ENCODE measurements at places on chromosomes 2 and 18.
A peak's percentile ranks its signal among the peaks of the same experiment; 100 is the strongest.

DNA sequence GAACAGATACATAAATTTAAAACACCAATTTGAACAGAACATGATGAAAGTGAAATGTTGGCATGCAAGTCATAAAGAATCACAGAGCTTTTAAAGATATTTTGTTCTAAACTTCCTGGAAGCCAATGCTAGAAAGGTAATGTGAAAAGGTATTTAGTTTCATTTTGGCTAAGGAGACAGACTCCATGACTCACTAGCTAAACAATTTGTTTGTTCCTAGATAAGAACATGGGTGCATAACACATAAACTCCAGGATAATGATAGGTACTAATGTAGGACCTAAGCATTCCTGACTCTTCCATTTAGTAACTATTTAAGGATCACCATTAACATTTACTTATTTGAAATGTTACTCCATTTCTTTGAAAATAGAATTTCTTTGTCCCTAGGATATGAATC lies 292.5 kb upstream of the CNTNAP5 start:
- no peak for DNase-seq

GRCh38 chr18:36294031-36294430 lies 3.5 kb upstream of the FHOD3 start:
- DNase-seq = no peak

GRCh38 chr2:150866431-150866830 lies 379.0 kb upstream of the RND3 start:
- DNase-seq = no peak

DNA sequence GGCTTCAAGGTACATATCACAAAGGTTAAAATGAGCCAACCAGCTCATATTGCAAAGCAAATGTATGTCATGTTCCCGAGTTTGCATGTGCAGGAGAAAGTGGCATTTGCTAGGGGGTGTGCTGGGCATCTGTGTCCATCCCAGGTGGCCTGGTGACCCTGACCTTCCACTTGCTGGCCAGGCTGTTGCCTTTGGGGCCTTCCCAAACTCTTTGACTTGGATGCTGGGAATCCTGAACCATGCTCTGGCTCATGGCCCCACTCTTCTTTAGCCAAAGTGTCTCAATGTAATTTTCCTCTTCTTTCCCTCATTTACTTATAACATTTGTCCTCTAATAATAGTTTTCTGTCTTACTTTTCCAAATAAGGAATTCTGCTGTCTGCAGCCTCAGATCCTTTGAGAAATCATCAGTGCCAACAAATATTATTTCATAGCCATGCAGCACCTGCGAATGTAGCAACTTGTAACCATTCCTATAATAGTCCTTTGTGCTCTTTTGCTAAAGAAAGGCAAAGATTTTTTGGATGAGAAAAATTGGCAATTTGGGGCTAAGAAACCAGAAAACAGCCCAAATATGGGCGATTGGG lies 64.2 kb downstream of the MTCL1 start:
- no peak for DNase-seq

DNA sequence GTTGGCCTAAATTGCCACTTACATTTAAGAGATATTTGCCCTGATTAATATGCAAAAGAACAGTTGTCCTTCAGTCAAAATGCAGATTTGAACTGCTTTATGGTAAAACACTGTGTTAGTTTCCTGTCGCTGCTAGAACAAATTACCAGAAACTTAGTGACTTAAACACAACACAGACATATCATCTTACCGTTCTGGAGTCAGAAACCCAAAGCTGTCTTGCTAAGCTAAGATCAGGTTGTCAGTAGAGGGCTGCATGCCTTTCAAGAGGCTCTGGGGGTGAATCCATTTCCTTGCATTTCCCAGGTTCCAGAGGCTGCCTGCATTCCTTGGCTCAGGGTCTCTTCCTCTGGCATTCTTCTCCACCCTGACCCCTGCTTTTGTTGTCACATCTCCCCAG lies 149.5 kb downstream of the FAM161A start:
- DNase-seq = no peak

DNA sequence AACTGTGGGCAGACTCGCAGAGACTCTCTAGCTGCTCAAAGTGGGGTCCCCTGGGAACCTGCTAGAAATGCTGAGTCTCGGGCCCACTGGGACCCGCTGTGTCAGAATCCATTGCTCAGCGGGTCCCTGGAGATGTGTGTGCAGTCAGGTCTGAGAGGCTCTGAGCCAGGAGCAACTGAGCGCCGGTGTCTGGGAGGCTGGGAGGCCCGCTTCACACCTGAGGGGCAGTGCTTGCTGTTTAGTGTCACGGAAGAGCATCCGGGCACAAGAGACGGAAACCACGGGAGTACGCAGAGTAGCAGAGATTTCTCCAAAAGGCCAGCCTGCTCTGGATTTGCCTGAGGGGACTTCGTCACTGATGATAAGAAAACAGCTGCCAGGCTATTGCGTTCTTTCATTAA lies 70.1 kb downstream of the EDAR start:
- DNase-seq = no peak

DNA sequence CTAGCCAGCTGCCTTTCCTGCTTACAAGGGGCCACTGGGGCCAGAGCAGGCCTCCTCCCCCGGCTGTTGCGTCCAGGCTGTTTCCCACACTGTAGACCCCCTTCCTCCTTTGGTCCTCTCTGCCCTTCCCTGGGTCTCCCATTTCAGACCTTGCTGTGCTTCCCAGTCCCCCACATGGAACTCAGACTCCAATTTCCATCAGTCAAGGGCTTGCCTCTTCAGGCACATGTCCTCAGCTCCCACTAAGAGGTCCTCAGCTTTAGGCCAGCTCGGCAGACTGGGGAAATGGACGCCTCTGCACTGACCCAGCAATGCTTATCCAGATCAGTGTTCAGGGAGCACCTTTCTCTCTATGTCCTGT lies 98.0 kb upstream of the BZW1 start:
- DNase-seq = no peak

DNA sequence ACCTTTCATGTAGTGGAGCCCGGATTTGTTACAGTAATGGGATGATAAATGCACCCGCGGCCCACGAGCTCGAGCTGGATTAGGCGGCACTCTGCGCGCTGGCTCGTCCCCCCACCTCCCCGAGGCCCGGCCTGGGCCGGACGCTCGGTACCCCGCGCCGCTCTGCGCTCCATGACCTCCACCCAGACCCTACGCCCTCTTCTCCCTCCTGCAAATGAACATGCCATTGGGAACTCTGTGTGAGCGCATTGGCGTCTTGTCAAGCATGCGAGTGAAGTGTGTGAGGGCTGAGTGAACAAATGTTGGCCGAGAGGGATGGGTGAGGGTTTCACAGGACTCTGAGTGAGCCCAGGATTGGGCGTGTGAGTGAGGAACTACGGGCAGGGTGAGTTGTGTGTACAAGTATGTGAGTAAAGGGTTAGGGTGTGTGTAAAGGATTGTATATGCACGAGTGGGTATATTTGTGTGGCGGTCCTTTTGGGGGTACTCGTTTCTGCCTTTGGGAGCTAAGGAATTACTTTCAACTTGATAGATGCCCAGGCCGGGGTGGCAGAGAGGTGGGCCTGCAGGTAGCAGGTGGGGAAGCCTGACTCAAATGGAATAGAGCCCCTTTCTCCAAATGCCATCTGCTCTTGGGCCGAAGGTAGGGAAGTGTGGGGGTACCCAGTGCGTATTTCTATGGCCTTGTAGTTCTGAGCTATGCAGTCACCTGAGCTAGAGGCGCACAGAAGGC lies 2.9 kb upstream of the EN1 start:
- no peak for DNase-seq

- peak; percentile 32 for DNase-seq
These were observed 961 bp downstream of the GEN1 start for GRCh38 chr2:17754773-17755425.

GRCh38 chr2:238950551-238950950 lies 102.7 kb downstream of the TWIST2 start:
- DNase-seq = no peak

DNA sequence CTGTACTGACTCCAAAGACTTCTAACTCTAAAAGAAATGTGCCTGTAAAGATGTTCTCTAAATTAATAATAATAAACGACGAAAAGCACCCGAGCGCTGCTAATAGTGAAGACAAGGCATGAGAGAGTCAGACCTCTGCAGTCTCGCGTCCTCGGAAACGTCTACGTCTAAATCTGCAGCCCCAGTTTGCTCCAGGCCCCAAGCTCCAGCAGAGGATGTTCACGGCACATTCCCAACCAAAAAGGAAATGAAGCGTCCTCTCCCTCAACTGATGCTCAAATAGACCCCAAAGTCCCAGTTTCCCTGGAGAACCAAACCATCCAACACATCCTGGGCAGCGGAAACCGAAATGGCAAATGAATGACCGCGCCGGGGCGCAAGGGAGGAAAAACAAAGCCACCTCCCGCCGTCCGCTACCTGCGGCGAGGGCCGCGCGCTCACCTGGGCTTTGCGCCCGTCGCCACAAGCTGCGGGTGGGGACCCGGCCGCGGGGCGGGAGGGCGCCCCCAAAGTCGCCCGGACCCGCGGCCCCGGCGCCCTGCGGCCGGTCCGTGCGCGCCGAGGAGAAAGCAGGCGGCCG lies 47.1 kb upstream of the CCDC150 start:
- DNase-seq = no peak

- no peak for DNase-seq
These were observed 19.1 kb downstream of the REG1A start for GRCh38 chr2:79139423-79139822.

DNA sequence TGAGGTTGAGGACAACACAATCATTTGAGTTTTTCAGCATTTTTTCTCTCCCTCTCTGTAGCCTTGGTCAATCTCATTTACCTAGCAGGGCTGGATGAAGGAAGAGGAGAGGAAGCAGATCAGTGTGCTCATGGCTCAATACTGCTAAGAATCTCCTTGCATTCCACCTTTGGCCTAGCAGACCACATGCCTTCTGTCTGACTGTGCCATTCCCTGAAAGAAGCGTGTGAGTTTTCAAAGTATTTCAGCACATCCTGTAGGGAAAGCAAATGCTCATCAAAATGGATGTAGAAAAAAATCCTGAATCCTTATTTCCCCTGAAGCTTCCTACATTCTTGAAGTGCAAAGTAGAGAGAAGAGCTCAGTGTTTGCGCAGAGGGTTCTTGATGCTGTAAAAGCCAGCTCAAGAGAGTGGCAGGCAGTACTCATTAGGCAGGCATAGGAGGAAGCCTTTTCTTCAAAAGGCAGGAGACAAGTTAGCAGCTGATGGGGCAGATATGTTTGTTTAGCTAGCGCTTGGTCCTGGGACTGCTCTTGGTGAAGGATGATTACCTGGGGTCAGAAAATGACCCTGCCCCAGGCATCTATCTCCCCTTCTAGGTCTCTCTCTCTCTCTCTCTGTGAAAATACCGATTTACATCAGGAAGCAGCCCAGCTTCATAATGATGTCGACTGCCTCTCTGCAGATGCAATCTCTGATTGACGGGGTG lies 14.4 kb upstream of the PIK3C3 start:
- DNase-seq = no peak
